ENCODE measurements at places on chromosomes 3 and 15.

GRCh38 chr3:14774431-14774830, 44.3 kb upstream of the FGD5 start:
- DNase-seq = no peak

DNA sequence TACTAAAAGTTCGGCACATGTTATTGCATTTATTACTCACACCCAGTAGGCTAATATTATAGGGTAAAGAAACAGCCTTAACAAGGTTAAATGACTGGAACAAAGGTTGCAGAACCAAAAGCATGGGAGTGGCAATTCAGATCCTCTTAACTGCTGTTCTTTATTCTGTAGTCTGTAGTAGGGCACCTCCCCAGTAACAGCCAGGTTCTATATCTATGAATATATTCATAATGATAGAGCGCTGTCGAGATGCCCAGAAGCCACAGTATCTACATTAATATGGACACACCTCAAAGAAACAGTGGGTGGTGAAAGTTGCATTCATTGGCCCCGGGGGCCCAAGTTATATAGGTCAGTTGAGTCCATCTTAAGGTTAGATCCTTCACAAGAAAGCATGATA, 340.9 kb upstream of the THRB start:
- DNase-seq = no peak

- DNase-seq = peak; percentile 82
Observed at GRCh38 chr15:68930268-68931022, at the start of gene SPESP1. TSS of gene SPESP1 (plus strand) at chr15:68930525. CDS start at chr15:68930654, 129 bp downstream.

DNA sequence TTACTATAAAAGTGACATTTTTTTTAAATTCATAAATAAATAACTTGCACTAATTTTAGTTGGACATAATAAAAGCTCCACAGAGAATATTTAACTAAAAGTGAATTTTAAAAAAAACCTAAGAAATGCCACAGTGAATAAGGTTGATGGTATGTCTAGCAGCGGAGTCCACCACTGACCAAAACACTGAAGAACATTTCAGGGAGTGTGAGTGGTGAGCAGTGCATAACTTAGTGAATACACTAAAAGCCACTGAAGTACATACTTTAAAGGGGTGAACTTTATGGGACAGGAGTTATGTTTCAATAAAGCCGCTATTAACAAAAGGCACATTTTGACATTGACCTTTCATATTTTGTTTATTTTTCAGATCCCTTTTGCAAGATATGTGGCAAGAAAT, 32.3 kb downstream of the SRP14 start:
- peak; percentile 81 for DNase-seq

DNA sequence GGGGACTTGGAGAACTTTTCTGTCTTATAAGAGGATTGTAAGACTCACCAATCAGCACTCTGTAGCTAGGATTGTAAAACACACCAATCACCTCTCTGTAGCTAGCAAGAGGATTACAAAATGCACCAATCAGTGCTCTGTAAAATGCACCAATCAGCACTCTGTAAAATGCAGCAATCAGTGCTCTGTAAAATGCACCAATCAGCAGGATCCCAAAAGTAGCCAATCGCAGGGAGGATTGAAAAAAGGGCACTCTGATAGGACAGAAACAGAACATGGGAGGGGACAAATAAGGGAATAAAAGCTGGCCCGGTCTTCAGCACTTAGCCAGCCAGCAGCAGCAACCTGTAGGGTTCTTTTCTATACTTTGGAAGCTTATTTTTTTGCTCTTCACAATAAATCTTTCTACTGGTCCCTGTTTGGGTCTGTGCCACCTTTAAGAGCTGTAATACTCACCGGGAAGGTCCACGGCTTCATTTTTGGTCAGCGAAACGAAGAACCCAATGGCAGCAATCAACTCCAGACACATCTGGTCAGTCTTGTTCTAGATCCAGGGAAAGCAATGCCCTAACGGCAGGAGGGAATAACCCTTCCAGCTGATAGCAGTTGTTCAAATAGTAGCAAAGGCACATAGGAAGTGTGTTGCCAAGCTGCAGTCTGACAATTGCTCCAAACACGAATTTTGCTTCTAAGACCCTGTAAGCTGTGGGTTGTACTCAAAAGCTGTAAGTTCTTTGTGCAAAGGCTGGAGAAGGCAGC, 135.6 kb downstream of the TJP1 start:
- DNase-seq = no peak

DNA sequence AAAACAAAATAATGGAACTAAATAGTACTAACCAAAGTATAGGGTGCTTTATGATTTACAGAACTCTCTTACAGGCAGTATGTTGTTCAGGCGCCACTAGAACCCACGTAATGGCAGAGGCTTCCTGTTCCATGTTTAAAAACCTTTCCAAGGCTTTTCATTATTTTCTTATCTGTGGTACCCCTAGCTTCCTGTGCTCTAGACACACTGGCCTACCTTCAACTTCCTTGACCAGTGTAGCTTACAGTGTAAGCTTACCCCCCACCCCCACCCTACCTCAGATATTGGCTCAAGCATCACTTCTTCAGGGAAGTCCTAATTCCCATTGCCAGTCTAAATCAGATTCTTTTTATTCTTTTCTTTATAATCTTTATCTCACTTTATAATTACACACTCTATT, 2.9 kb downstream of the NR2C2 start:
- no peak for DNase-seq

DNA sequence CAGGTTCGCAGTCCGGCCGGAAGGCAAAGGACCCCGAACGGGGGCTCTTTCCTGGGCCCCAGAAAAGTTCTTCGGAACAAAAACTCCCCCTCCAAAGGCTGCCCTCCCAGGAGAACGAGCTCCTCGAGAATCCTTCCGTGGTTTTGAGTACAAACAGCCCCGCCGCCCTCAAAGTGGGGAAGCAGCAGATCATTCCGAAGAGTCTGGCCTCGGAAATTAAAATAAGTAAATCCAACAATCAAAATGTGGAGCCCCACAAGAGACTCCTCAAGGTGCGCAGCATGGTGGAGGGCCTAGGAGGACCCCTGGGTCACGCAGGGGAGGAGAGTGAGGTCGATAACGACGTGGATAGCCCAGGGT, 1.3 kb downstream of the ARHGEF26 start:
- no peak for DNase-seq

DNA sequence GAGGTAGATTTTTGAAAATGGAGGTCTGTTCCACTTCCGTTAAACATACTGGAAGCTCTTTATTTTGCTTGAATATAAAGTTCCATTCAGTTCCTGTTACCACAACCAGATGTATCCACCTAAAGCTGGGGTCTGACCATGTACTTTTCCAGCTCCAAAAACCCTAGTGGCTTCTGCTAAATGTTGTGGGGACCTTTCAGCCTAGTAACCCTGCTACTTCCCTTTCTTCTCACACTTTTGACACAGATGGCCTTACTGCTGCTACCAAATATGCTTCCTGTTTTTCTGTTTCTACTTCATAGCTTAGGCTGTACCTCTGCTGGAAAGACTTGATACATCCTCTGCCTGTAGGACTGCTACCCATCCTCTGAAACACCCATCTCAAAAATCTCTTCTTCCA, 87.8 kb downstream of the COL6A6 start:
- no peak for DNase-seq

GRCh38 chr15:60396560-60396957, 1.2 kb downstream of the ANXA2 start:
- peak; percentile 54 for DNase-seq

GRCh38 chr3:108448593-108448992, 61.8 kb downstream of the MYH15 start:
- no peak for DNase-seq

- DNase-seq = no peak
Observed at GRCh38 chr15:86183596-86184491, 104.2 kb downstream of the AGBL1 start.

- DNase-seq = no peak
Observed at GRCh38 chr3:39843440-39843839, 34.0 kb downstream of the MYRIP start.

GRCh38 chr3:20511863-20512505, 326.0 kb upstream of the SGO1 start:
- peak; percentile 88 for DNase-seq

GRCh38 chr3:32216172-32216783, 22.2 kb upstream of the CMTM8 start:
- DNase-seq = no peak

GRCh38 chr3:197456261-197457091, 99.3 kb downstream of the BDH1 start:
- DNase-seq = peak; percentile 96

GRCh38 chr15:56765251-56765650, 31.9 kb upstream of the ZNF280D start:
- peak; percentile 81 for DNase-seq

DNA sequence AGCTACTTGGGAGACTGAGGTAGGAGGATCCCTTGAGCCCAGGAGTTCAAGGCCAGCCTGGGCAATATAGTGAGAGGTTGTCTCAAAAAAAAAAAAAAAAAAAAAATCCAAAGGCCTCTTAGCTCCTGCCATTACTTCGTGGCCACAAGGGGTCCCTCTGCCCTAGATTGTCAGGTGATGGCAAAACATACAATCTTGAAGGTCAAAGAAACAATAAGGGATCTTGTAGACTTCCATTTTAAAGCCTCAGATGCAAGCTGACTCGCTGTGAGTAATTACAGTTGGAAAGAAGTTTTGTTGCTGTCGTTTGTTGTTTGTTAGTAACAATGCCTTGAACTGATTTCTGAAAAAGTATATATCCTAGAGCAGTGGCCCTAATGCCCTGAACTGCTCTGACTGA, 55.9 kb upstream of the PLCL2 start:
- peak; percentile 60 for DNase-seq

DNA sequence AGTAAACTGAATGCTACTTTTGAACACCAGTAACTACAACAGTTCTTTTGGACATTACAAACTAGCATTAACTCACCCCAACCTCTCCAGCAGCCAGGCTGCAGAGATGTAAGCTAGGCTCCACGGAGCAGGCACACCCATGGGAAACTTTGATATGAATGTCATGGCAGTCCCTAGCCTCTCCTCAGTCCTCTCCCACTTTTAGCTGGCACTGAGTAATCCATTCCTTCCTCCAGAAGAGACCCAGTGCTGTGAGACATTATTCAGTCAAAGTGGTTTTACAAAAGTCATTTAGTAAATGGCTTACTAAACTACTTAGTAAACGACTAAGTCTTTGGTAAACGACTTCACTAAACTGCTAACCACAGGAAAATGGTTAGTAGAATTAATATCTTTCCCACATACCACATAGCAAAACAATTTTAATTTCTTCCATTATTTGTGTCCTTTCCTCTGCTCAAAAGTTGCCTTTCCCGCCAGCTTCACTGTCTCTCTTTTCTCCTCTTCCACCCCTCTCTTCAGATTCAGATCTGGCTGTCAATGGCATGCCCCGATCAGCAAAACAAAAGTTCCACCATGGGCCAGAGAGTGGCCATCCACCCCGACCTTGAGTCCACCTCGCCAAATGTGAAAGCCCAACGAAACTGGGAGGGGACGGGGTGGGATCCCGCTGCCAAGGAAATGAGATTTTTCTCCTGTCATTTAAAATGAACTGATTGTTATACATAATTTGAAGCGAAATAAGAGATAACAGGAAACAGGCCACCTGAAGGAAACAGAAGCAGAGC, 67.5 kb upstream of the TJP1 start:
- no peak for DNase-seq

DNA sequence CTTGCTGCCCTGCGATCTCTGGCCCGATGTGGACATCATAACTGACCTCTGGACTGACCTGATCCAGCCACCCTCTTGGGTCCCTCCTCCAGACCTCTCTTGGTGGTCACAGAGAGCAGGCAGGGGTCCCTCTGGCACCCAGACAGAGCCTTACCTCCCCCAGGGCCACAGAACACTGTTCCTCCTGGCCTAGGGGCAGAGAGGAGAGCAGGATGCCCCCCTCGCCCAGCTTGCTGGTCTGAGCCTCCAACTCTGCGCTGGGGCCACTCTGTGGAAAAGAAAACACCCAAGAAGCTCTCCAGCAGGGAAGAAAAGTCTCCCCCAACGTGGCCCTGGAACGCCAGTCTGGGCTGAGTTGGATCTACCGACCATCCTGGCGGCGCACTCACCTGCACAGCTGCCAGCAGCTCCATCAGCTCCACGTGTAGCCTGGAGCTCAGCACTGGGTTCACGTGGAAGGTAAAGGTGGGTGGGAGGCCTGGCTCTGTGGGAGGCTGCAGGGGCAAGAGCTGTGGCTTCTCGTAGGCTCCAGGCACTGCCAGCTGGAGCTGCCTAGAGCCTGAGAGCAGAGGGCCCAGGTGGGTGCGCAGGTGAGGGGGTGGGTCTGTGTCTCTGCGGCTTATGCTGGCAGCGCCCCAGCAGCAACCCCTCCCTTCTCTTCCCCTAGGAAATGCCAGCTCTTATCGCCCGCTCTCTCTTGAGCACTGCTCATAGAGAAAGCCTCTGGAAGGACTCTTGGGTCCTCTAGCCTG, 6.0 kb downstream of the PLA2G4F start:
- no peak for DNase-seq

GRCh38 chr3:16905704-16906103, 20.9 kb downstream of the PLCL2 start:
- DNase-seq = no peak

GRCh38 chr3:114707252-114707860, 413.5 kb downstream of the TIGIT start:
- DNase-seq = no peak

GRCh38 chr3:138673641-138674530, 65.3 kb downstream of the FAIM start:
- DNase-seq = peak; percentile 62

DNA sequence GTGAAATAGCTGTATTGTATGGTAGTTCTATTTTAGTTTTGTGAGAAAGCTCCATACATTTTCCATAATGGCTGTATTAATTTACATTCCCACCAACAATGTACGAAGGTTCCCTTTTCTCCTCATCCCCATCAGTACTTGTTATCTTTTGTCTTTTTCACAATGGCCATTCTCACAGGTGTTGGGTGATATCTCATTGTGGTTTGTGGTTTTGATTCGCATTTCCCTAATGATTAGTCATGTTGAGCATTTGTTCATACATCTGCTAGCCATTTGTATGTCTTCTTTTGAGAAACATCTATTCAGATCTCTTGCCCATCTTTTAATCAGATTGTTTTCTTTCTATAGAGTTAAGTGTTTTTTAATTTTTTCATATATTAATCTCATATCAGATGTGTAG, 931.9 kb downstream of the IGSF11 start:
- no peak for DNase-seq
